Type B pancreatic cell (in vitro differentiated cells): ENCODE measurements at places on chromosomes 2 and 18.

GRCh38 chr18:75364512-75365253 lies 62.8 kb downstream of the SMIM21 start:
- no peak for DNase-seq

- no peak for DNase-seq
These were observed 30.6 kb upstream of the MREG start for GRCh38 chr2:216043949-216044348.

DNA sequence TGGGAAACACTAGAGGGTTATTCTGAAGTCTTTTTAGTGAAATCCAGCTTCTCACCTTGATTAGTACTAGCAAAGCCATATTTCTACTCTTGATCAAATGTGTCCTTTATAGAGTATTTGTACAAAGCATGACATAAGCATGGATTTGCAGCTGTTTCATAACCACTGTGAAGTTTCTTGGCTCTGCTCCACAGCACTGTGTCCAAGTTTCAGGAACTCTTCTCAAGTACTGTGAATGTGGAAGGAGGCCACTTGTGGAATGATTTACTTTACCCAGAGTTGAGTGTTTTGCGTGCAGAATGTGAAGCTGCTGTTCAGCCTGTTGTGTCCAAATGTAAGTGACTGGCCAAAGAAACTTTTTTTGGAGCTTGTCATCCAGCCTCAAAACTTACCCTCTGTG lies 16.2 kb upstream of the MAPRE2 start:
- DNase-seq = no peak

DNA sequence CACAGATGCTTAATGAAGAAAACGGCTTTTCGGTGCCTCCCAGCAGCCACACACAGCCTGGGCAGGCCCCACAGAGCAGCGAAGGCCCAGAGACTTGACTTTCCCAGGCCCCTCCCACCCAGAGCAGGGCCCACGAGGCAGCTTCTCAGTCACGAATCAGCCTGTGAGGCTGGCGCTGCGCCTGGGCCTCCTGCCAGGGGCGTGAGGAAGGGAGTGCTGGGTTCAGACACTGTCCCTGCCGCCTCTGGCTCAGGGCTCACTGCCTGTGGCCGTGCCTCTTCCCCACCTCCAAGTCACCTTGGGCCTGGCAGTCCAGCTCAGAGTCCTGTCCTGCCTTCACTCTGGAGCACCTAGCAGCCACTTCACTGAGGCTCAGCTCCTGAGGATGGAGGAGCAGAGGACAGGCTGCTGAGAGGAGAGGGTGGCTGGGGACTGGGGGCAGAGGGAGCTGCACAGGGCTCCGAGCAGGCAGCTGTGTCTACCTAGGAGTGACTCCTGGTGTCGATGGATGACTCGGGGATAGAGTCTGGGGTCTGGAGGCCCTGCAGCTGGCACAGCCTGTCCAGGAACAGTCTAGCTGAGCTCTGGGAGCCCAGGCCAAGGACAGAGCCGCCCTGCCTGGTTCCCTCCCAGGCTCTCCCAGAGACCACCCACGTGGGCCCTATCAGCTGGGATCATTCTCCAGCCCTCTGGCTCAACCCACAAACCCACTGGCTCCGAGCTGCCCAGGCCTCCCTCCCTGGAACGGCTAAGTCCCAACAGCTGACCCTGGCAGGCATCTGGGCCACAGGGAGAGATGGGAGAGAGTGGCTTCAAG lies 36.4 kb upstream of the FOSL2 start:
- DNase-seq = no peak

GRCh38 chr2:53312181-53312580 lies 455.4 kb upstream of the CHAC2 start:
- DNase-seq = no peak

GRCh38 chr2:86213699-86214502 lies 14.6 kb downstream of the MRPL35 start:
- peak; percentile 16 for DNase-seq

GRCh38 chr18:42611134-42611533 lies 504.4 kb downstream of the RIT2 start:
- DNase-seq = no peak
